Bone marrow (tissue), 2 donors: ENCODE measurements at places on chromosomes 13 and 19.
A peak's percentile ranks its signal among the peaks of the same experiment; 100 is the strongest.

DNA sequence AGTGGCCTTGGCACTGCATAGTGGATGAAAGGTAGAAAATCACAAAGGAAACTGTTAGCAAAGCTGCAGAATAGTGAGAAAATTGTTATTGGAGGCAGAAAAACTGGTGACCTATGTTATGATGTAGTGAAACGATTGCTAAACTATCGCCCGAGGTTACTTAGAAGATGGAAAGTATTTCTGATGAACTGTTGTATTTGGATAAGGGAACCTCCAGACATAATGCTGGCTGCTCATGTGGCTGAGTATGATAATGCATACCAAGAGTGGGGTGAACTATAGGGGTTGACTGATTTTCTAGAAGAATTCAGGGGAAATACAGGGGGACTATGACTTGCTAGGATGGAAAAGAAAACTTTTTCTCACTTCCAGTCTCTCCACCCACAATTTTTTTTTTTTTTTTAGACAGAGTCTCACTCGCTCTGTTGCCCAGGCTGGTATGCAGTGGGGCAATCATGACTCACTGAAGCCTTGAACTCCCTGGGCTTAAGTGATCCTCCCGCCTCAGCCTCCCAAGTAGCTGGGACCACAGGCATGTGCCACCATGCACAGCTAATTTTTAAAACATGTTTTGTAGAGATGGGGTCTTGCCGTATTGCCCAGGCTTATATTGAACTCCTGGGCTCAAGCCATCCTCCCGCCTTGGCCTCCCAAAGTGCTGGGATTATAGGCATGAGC is 4.4 kb upstream of the EID2 start:
- DNase-seq = no peak

GRCh38 chr19:718991-719512 is 10.3 kb downstream of the PALM start:
- no peak for DNase-seq

DNA sequence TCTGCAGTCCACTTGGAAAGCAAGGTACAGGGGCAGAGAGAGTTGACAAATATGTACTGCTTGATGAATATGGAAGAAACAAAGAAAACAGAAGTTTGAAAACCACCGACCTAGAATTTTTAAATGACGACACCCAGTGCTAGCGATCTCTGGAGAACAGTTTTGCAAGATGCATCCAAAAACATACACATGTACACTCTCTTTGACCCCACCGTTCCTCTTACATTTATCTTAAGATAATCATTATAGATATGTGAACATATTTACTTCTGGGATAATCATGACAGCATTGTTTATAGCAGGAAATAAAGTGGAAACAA is 40.8 kb upstream of the IGSF23 start:
- DNase-seq = no peak

GRCh38 chr13:37361608-37362007 is 237.0 kb downstream of the POSTN start:
- DNase-seq = no peak

DNA sequence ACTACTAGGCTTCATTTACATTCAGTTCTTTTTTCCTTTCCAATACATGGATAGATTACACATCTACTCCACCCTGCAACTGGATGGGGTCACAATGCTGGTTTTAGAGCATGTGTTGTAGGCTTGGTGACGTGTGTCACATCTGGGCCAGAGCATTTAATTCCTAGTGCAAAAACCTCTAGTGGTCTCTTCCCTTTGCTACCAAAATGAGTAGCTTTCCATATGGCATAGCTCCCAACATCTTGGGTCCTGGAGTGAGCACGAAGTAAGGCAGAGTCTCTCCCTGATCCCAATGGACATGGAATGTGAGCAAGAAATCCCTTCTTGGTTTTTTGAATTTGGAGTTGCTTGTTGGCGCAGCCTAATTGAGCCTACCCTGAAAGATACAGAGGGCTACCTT is 51.7 kb downstream of the TNFSF11 start:
- DNase-seq = no peak

DNA sequence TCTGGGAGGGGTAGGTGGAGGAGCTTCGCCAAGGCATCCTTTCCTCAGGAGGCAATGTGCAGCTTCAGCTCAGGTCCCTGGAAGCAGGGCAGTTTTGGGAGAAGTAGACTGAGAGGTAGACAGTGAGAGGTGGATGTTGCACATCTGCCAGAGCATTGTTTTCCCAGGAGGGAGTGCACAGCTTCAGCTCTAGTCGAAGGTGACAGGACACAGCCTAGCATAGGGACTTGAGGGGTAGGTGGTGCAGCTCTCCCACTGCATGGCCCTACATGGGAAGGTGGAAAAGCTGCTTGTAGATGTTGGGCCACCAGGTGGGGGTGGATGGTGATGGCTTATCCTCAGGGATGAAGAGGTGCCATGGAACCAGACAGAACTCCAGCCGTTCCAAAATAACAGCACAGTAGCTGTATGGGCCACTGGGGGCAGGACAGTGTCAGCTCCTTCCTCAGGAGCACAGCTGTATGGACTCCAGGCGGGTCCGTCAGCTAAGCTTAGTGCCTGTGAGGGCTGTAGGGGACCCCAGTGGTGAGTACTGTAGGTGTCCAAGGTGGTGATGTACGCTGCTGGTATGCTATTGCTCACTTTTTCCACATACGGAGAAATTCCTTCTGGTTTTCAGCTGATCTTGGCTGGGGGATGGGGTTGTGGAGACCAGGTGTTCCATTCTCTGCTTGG is 17.4 kb upstream of the ZNF543 start:
- DNase-seq = no peak

DNA sequence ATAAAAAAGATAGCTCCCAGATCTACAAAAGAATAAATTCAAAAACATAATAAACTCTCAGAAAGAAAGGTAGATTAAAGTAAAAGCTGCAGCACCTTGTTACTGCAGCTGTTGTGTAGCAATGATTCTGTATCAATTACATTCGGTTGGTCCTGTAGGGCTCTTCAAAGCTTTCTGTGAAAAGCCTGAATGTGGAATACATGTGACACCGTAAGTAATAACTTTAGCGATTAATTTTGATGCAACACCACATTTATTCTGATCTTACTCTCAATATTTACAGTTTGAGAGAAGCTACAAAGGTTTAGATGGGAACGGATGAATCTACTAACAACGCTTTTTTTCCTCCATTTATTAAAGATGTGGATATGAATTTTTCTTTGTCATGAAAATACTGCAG is 279.2 kb downstream of the DACH1 start:
- DNase-seq = no peak

DNA sequence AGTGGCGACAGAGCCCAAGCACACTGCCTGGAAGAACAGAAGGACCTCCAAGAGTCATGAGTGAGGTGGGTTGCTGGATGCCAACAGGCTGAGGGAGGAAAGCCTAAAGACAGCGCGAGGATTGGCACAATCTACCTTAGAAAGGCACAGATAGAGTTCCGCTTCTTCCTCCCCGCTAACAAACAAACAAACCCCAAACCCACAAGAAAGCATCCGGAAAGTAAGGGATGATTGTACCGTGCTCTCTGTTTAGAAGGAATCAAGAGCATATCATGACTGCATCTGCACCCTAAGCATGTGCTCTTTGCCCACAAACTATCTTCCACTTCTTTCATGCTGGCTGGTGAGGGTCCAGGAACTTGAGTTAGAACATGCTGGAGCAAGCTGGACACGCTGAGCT is 233.0 kb upstream of the KLF12 start:
- DNase-seq = no peak

DNA sequence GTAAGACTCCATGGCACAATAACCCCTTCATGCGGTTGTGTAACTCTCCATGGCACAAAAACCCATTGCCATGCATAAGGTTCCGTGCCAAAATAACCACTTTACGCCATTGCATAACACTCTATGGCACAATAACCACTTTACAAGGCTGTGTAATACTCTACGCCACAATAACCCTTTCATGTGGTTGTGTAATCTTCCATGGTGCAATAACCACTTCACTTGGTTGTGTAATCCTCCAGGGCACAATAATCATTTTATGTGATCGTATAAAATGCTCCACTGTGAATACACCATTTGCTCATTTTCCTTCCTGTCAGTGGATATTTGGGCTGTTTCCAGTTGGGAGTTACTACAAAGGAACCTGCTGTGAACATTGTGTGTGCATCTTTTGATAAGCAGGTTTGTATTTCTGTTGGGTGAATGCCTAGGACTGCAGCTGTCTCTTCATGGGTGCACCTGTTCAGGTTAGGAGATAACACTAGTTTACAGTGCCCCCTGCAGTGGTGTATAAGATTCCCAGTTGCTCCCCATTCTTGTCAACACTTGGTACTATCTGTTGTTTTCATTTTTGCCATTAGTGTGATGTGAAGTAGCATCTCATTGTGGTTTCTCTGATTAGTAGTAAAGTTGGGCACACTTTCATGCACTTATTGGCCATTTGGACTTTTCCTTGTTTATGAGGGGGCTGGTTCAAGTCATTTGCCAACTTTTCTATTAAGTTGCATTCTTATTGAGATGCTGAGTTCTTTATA is 21.1 kb upstream of the ZSCAN18 start:
- DNase-seq = no peak

- no peak for DNase-seq
Observed at GRCh38 chr19:5743630-5744029, 23.2 kb downstream of the CATSPERD start.

GRCh38 chr19:35059006-35059798 is 17.7 kb downstream of the HPN start:
- no peak for DNase-seq

- DNase-seq = no peak
Observed at GRCh38 chr13:107117327-107118012, 549.5 kb upstream of the ARGLU1 start.

- DNase-seq = no peak
Observed at GRCh38 chr13:111281751-111282311, 38.6 kb upstream of the TEX29 start.

GRCh38 chr13:113623491-113624234 is 34.3 kb downstream of the ATP4B start:
- DNase-seq = no peak

DNA sequence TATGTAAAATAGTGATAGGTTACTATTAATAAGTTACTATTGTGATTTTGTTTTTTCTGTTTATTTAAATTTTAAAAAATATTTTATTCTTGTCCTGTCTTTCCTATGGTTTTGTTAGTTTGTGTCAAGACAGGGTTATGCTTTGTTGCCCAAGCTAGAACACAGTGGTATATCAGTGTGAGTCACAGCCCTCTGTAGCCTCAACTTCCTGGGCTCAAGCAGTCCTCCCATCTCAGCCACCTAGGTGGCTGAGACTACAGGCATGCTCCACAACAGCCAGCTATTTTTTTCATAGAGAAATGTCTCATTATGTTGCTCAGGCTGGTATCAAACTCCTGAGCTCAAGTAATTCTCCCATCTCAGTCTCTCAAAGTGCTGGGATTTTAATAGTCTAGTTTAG is 99.5 kb downstream of the ZNF675 start:
- no peak for DNase-seq

- no peak for DNase-seq
Observed at GRCh38 chr13:112905086-112905485, 63.9 kb upstream of the MCF2L start.

GRCh38 chr13:98676239-98676638 is 76.2 kb downstream of the SLC15A1 start:
- no peak for DNase-seq

DNA sequence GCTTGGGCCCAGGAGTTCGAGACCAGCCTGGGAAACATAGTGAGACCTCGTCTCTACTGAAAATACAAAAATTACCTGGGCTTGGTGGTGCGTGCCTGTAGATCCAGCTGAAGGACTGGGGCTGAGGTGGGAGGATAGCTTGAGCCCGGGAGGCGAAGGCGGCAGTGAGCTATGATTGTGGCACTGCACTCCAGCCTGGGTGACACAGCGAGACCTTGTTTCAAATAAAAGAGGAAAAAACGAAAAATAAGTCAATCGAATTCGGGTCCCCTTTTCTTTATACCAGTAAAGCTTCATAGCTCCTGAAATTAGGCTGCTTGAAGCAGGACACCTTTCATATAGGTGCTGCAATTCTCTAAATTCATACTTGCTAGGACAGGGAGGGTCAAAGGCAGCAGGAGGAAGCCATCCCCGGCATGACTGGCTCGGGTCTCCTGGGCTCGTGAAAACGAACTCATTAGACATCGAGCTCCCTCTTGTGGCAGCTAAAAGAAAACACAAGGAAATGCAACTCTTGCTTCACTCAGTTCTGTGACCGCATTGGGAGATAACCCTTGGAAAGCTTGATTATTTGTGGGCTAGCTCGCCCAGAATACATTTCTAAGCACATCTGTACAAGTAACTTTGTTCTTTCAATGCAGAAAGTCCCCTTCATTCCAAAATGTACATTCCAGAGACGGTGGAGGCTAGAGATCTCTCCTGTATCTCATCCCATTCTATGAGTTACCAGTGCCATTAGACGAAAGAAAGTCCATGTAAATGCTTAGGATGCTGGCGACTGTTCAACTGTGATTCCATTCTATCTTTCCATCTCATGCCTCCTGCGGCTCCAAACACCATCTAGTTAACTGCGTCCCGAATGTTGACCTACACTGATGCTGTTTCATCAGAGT is 16.8 kb downstream of the FPR2 start:
- peak; percentile 54 for DNase-seq

GRCh38 chr13:51764184-51765141 is 39.5 kb downstream of the DHRS12 start:
- DNase-seq = peak; percentile 35

GRCh38 chr13:75838366-75839005 is 202.4 kb downstream of the LMO7 start:
- DNase-seq = no peak

DNA sequence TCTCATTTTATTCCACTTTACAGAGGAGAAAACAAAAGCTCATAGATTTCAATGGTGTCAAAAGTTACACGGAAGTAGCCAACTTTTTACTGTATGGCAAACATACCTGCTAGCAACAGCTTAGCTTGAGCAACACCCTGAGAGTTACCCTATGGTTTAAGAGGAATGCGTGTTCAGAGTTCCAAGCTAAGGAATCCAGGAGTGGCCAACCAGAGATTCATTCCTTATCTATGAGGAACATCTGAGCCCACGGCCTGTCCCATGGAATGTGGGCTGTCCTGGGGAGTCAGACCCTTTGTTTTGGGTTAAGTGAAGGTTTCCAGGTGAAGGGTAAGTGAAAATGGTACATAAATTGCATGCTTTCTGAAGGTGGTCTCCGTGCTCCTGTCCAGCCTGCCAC is 67.5 kb downstream of the STARD13 start:
- no peak for DNase-seq

- DNase-seq = no peak
Observed at GRCh38 chr13:111346101-111346680, 25.7 kb downstream of the TEX29 start.
